ENCODE measurements at places on chromosomes 4 and X. TPM values are rescaled to one million over a fixed set of nuclear protein-coding genes. Genes with fewer than 3 reads are reported as not detected.
A peak's percentile ranks its signal among the peaks of the same experiment; 100 is the strongest.

GRCh38 chr4:81030061-81030980, at the start of gene BMP3:
TSS of gene BMP3 (plus strand) at chr4:81030708. CDS start at chr4:81031285, 577 bp downstream.
- DNase-seq, result no peak

GRCh38 chr4:89099034-89099433, 12.3 kb upstream of the TIGD2 start:
- no peak for DNase-seq

DNA sequence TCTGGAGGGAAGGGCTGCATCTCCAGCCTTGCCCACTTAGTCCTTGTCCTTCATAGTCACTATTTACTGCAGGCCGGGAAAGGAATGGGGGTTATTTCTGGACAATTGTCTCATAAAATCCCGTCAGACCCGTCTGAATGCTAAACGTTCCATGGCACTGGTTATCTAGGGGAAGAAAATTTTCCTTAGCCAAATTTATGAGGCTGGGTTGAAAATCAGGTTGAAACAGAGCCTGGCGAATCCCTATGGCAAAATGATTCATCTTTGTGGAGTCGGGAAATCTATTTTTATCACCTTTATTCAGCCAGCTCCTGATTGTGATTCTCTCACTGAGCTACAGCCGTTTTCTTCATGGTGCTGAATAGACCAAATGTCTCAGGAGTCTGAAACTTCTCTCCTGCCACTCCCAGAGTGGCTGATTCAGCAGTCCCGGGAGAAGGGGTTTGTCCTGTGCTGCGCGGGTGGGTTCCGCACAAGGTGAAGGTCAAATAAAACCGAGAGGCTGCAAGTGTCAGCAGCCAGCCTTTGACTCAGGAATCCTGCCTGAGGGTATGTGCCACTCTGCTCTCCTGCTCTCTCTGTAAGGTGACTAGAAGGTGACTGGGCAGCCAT, 1.0 kb downstream of the LIMCH1 start:
- DNase-seq, result no peak

DNA sequence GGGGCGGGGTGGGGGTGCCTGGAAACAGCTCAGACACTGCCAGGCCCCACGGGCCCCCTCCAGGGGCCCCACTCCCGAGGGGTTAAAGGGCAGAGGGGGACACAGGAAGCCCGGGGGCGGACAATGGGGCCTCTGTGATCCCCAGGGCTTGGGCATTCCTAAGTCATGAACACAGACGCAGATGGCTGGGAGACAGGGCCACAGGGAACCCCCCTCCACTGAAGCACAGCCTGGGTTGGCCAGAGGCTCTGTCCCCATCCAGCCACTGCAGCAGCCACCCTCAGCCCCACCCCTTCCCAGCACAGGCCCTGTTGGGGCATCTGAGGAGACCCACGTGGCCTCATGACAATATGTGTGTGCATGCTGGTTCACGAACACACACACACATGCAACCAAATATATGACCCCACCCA, 3.9 kb downstream of the L1CAM start:
- no peak for DNase-seq

- no peak for DNase-seq
Observed at GRCh38 chr4:30776921-30777415, 56.8 kb downstream of the PCDH7 start.

DNA sequence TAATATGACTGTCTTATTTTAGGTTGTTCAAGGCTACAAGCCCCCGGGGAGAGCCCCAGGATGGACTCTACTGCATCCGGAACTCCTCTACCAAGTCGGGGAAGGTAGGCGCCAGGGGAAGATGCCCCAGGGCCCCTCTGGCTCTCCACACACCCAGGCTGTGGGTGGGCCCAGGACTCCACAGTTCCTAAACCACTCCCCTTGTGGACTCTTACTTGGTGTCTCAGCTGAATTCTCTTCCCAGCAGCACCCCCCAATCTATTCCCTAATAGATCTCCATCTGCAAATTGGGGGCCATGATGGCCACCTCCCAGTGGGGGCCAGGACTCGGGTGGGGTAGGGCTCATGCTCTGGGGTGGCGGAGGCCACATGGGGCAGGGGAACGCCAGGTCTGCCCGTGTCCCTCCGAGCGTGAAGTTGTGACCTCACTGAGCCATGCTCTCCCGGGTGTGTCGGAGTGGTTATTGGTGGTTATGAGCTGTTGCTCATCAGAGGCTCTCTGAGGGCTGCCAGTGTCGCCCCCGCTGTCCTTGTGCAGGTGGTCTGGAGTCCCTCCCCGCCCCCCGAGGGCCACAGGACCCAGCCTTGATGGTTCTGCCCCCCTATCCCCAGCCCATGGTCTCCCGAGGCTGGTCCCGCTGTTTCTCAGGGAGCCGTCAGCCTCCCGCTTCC, 11.2 kb upstream of the ADD1 start:
- no peak for DNase-seq

The TRO gene
- total RNA-seq, result 2.2 TPM

The MAB21L2 gene
- not detected for total RNA-seq

DNA sequence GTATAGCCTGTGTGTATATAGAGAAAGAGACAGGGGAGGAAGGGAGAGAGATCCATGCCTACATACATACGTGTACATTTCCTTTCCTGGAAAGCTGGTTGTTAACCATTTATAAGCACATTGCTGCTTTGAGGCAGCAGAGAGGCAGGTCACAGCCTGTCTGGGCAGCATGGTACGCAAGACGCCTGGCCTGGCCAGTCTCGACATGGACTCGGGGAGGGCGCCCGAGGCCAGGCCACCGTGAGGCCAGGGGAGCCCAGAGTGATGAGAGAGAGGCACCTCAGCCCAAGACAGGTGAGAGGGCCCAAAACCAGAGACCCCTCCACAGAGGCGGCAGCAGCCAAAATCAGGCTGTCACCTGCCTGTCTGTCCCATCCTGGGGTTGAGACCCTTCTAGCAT, 3.9 kb downstream of the TREX2 start:
- DNase-seq, result no peak

DNA sequence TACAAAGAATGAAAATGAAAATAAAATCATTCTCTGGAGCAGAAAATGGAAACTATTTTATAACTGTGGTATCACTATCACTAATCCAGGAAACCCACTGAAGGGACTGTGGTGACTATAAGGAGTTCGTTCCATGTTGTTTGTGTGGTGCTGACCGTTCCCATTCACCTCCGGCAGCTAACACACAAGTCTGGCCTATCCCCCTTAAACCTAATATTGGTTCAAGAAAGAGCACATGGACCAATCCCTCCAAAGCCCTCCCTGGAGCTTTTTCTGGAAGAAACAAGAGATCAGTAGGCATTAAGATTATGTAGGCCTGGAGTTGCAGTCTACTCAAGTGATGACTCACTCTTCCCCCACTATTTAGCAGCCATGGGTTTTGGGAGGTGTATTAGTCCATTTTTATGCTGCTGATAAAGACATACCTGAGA, 25.9 kb upstream of the FAM241A start:
- DNase-seq, result no peak

DNA sequence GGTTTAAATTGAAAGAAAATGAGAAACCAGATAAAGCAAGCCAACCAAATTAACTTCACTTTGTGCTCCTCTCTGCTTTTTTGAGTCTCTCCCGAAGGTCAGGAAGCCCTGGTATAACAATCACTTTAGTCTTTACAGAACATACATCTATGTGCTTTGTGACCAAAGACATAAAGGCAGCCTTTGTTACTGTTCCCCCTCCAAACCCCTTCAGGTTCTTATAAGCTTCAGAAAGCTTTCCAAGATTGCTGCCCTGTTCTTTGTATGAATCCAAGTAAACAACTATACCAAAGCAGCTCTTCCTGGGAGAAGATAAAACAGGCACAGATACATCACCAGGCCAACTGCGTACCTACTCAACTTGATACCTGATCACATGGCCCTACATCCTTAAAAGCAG, 28.7 kb downstream of the RLIM start:
- no peak for DNase-seq

DNA sequence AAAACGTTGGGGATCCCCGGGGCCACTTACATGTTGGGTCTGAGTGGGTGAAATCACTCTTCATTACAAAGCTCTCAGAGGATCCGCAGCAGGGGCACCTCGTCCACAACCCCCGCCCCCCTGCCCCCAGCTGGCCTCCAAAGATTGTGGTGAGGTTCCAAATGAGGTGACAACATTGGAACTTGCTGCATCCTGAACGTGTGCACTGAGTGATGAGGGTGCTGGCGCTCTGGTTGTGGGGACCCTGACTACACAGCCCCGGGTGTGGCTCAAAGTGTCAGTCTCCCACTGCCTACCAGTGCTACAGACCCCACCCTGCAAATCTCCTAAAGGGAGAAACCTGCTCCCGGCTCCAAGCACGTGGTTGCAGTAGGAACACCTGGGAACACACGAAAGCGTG, 111.9 kb downstream of the PHKA2 start:
- no peak for DNase-seq

DNA sequence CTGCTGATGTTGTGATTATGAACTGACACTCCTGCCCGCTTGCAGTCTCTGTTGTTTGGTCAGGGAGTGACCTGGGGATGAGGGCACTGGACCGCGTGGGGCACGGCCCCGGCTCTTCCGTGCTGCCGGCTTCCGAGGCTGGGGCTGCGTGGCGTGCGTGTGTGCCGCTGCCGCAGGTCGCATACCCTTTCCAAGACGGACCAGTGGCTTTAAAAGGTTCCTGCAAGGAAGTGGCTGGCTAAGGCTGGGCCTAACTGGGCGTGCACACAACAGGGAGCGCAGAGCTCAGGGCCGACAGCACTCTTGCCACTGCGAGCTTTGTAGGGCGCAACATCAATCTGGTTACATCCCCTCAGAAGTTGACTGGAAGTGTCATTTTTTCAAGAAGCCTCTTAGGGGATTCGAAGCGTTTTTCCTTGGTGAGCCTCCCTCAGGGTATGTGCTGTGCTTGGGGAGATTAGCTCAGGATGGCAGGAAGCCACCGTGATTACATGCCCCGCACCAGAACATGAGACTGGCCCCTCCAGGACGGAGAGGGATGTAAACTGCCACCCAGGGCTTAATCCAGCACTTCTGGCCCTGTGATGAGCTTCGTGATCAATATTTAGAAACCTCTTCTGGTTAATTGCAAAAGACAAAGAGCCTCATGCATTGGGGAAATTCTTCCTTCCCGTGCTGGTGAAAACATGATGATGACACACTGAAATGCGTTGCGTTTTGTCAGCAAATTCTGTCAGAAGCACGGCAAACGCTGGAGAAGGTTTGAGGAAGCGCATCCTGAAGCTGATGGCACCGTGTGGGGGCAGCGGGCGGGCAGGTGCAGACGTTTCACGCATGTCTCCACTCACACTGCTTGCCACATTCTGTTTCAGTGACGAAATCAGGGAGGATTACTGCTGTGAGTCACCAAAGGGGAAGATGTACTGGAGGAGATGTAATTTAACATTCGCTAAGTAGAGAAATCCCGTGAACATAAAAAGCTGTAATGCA, 11.1 kb downstream of the MAEA start:
- DNase-seq, result peak; percentile 36

DNA sequence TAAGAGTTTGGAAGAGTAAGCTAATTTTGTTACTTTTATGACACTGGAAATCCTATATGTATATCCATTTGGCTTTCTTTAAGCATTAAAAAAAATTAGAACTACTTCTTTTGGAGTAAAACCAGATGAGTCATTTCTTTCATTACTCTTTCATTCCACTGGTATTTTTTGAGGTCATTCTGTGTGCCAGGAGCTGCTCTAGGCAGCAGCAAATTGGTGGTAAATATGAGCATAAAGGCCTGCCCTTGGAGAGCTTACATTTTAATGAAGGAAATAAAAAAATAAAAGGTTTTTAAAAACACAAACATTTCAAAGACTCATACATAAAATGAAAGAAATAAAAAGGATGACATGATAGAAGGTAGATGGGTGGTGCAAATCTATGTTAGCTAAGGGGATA, 37.4 kb downstream of the MID1 start:
- no peak for DNase-seq

DNA sequence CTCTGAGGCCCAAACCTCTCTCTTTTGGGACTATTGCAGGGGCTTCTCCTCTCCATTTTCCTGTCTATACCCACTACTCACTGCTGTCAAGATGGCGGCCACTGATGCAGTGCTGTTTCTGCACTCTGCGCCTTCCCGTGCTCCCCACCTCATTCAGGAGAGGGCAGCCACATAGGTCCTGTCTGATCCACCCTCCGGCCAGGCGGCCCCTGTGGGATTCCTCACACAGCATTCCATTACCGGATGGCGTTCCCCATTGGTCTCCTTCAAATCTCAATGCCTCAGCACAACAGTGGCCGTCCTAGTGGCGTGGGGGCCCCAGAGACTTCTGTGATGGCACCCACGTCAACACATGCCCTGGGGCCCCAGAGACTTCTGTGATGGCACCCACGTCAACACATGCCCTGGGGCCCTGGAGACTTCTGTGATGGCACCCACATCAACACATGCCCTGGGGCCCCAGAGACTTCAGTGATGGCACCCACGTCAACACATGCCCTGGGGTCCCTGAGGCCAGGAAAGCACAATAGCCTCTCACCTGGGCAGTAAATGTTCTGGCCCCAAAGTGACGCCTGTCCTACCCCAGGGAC, 7.3 kb downstream of the SPON2 start:
- no peak for DNase-seq

The FAM241A gene
- total RNA-seq, result 2.7 TPM

DNA sequence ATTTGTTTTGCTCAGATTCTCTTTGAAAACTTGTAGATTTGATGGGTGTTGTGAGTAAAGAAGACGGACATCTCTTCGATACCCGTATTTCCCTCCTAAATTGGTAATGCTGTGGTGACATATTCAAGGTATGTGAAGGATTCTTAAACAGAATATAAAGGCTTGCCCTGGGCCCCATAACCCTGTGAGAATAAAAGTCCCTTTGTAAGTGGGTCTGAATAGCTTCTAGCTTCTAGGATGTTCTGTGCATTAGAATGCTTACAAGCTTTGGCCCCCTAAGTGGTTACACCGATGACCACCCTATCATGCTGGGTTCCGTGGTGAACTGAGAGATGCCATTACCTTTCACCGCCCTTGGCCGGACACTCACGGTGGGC, 574 bp upstream of the MOB1B start:
- DNase-seq, result no peak

DNA sequence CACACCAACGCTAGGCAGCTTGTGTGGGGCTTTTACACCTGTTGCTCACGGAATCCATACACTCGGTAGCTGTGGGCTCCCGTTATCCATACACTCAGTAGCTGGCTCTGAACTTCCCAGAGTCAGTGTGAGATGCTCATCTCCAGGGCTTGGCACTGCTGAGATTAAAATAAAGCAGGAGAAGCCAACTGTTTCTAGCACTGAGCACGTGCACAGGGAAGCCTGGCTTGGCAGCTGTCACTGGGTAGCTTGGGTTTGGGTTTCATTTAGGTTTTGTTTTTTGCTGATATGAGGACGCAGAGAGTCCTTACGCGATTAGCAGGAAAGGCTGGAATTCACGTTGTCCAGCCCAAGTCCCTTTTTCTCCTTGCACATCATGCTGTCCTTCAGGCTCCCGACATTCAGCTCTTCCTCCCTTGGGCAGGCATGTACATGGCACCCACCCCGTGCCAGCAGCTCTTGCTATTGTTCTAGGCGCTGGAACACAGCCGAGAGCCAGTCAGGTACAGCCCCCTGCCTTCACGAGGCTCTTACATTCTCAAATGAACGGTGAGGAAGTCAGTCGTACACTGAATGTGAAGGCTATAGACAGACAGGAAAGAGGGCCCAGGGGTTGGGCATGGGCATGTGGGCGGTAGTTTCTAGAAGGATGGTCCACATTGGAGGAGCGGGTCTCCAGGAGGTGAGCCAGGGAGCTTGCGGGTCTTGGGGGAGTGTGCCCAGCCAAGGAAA, 25.9 kb downstream of the NSG1 start:
- DNase-seq, result no peak

GRCh38 chrX:119512146-119512800, 44.0 kb downstream of the SLC25A5 start:
- no peak for DNase-seq

- DNase-seq, result no peak
Observed at GRCh38 chrX:73849073-73849472, 286.1 kb downstream of the CHIC1 start.

GRCh38 chr4:25313201-25313895, 774 bp downstream of the ZCCHC4 start:
- peak; percentile 7 for DNase-seq
